Activated effector memory CD4-positive, alpha-beta T cell treated with anti-CD3 and anti-CD28 coated beads, Interleukin-2, amount 50 U/mL, for 16 hours (primary cell): ENCODE measurements at places on chromosomes 12 and 14.

GRCh38 chr12:113601656-113602263 lies 130.1 kb upstream of the LHX5 start:
- DNase-seq = no peak

DNA sequence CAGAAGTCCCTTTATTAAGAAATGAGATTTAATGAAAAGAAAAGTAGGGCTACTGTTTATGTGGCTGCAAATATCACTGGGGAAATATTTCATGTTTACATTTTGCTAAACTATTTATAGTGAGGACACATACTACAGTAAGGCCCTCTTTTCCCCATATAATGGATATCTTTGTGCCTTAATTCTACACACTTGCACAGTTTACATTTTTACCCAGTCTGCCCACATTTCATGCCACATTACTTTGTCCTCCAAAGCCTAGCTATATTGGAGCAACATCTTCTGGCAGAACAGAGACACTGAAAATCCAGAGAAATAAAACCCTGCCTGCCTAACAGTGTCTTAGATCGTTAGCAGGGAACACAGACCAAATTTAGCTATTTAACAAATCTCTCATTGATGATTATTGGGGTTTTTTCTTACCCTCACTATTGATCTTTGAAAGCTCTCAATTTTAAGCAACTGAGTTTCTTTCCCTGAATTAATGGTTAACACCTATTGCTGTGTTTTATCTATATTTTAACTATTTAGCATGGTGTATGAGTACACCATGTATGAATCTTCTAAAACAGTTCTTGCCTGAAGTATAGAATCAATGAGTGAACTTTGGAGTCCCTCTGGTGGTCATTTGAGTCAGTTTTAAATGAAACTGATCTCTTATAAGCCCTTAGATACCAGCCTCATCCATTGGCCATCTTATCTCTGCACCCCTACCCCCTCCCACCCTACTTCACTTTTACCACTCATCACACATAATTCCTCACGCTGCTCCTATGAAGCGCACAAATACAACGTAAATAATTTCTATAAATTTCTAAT lies 170.2 kb downstream of the BCAT1 start:
- no peak for DNase-seq

DNA sequence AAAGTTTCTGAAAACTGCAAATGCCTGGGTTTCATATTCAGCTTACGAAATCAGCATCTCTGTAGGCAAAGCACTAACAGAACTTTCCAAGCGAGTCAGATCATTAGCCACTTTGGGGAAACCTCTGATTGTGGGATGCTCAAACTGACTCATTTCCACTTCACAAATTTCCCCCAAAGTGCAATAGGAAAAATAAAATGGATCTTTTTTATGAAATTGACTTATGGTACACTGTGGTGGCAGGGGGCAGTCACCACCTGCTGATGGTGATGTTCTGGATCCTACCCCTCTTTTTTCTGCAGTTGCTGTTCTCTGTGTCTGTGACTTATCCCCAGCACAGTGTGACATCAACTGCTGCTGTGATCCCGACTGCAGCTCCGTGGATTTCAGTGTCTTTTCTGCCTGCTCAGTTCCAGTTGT lies 5.6 kb downstream of the TCTN1 start:
- peak; percentile 67 for DNase-seq

DNA sequence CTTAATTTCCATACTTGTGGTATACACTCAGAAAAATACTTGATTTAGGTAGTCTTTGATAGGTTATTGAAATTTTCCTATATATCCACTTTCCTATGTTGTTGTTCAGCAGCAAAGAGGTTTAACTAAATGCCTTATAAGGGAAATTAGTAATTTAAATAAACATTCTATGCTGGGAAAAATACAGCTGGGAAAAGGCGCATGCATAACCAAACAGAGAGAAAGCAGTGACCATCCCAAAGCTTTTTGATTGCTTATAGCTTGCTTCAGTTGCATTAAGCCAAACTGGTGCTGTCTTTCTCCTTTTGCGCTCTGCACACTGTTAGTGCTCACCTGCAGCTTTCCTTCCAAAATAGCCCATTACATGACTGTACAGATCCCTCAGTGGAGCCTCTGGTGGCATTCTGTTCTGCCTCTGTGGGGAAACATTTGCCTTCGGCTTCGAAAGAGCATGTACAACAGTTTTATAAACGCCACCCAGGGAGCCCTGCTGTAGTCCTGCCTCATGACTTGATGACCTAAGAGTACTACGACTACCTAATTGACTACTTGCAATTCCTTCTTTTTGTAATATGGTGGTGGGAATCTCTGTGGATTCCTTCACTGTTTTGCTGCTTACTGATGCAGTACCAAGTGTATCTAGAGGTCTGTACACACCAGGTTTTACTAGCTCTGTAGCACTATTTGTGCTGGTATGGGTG lies 120.8 kb downstream of the RALGAPA1 start:
- DNase-seq = no peak

GRCh38 chr14:96162265-96162664 lies 42.4 kb upstream of the BDKRB2 start:
- peak; percentile 25 for DNase-seq

DNA sequence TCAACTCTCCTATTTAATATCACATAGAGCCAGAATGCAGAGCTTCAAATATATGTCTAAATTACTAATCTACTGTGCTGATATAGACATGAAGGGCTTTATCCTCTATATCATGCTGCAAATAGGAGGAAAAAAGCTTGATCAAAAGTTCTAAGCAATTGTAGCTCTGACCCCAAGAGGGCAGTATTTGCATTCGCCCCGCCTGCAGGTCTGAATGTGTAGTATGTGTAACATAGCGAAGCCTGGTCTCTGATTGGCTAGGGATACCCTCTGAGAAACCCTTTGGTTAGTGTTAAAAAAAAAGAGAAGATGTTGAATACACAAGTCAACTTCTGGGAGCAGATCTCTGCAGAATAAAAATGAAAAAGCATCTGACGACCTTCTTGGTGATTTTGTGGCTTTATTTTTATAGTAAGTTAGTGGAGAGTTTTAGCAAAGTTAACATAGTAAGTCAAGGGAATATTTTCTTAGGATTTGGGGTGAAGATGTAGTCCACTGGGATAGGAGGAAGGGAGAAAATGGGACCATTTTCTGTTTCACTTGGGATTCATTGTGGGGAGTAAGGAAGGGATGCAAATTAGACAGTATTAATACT lies 151.6 kb upstream of the OR4E1 start:
- DNase-seq = peak; percentile 78
